CD4-positive, alpha-beta T cell treated with Interleukin-17A for 1 hour (primary cell): ENCODE measurements at places on chromosomes 7 and 10.

DNA sequence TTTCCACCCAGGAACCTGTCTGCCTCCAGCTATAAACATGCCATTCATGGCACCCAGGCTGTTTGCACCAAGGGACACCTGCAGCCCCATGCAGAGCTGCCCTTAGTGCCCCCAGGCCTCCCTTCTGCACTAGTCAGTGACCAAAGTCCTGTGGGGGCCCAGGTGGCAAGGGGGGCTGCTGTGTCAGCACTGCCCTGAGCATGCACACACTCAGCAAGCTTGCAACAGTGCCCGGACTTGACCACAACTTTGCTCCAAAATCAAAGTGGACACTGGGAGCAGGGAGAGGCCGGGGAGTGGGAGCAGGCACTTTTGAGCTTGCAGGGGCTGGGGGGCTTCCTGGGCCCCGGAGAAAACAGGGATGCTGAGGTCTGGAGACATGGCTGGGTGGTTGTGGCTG, 192.9 kb upstream of the MBL2 start:
- no peak for DNase-seq

- no peak for DNase-seq
Measured at GRCh38 chr7:18103436-18104218, 76.0 kb upstream of the PRPS1L1 start.

DNA sequence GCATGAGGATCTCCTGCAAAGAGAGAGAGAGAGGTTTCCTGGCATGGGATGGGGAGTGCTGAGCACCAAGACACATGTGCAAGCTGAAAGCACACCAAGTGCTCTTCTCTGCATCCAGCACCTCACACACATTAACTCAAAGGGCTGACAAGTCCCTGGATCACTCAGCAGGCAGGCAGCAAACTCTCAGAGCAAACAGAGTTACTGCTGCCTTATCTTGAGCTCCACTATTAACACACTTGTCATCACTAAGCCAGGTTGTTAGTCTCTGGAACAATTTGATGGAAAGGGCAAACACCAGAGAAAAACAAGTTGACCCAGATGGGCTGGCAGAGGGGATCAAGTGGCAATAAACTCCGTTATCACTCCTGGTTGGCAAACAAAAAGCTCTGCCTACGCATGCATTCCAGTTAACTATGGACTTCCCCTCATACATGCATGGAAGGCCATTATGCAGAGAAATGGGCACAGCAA, 349.9 kb downstream of the KCNMA1 start:
- DNase-seq, result no peak

GRCh38 chr7:101180130-101180755, at the start of gene NAT16:
NAT16 (minus strand) TSS chr7:101180293; CDS start chr7:101174807, 5,486 bp downstream.
- DNase-seq, result no peak

- DNase-seq, result no peak
Measured at GRCh38 chr7:105153531-105153930, 139.5 kb downstream of the KMT2E start.

GRCh38 chr7:96949766-96950165, 55.6 kb upstream of the DLX6 start:
- no peak for DNase-seq

GRCh38 chr7:92797693-92798092, 38.7 kb downstream of the CDK6 start:
- DNase-seq, result peak; percentile 15

- DNase-seq, result no peak
Measured at GRCh38 chr10:126223512-126224067, 164.7 kb downstream of the ADAM12 start.

DNA sequence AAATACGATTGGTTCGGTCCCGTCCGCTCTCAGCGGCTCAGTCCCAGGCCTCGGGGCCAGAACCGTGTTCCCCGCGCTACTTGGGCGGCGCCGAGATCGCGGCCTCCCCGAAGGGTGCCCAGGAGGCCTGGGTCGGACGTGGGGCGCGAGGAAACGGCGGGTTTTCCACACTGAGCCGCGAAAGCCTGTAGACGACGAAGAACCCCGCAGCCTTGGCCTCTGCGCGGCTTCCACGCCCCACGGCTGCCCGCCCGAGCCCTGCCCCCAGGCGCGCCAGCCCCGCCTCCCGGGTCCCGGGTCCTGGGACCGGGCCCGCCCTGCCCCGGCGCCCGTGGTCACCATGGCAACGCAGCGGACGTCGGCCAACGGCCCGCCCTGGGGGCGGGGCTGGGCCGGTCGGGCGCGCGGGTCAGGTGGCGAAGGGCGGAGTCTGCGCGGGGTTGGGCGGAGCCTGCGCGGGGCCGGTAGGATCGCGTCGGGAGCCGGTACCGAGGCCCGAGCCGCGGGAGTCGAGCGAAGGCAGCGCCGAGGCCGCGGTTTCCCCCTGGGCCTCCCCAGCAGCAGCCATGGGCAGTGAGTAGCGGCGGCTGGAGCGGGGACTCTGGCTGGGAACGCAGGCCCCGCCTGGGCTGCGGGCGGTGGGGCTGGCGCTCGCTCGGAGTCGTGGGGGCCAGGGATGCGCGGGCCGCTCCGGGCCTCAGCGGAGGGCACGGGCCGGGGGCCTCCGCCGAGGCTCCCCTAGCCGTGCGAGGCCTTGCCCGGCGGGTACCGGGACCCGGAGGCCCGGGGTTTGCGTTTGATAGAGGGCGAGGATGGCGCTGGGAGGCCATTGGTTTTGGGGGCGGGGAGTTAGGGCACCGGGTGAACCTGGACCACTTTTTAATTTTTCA, at the start of gene SEC61A2:
Gene SEC61A2 (plus strand): TSS at position 456 of the 890 bp plus-strand sequence. CDS start 111 bp downstream, at position 567.
- DNase-seq, result peak; percentile 96

DNA sequence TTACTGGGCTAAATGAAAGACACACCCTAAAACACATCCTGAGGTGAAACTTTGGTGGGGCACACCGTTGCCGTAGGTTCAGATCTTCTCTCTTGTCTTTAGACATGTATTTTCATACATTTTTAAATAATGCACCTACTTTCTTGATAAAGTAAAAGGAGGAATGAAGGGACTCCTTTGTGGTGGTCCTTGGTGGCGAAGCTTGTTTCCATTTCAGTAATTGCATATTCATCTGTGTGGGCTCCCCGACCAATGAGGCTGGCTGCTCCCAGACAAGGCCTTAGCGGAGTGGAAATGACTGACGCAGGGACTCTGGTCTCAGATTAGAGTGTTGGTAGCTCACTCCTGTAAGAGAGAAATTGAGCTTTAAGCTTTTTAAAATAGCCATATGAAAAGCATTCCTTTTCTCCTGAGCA, 815 bp downstream of the CCSER2 start:
- DNase-seq, result no peak

- DNase-seq, result no peak
Measured at GRCh38 chr10:64115908-64116643, 594.9 kb downstream of the REEP3 start.

DNA sequence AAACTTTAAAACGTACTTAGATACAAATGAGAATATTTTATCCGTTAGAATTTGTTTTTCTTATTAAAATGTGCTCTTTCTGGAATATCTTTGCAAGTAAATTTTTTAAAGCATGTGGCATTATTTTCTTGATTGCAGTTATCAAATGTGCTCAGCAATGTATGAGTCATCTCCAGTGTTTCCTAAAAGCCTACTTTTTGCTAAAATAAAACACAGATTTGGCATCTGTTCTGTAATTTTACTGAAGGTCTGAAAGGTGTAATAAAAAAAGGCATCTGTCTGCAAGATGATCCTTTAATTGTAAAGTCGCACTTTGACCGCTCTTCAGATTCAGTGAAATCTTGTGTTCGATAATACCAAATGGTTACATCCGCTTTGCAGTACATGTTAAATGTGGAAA, 3.4 kb downstream of the GNAT3 start:
- DNase-seq, result no peak

DNA sequence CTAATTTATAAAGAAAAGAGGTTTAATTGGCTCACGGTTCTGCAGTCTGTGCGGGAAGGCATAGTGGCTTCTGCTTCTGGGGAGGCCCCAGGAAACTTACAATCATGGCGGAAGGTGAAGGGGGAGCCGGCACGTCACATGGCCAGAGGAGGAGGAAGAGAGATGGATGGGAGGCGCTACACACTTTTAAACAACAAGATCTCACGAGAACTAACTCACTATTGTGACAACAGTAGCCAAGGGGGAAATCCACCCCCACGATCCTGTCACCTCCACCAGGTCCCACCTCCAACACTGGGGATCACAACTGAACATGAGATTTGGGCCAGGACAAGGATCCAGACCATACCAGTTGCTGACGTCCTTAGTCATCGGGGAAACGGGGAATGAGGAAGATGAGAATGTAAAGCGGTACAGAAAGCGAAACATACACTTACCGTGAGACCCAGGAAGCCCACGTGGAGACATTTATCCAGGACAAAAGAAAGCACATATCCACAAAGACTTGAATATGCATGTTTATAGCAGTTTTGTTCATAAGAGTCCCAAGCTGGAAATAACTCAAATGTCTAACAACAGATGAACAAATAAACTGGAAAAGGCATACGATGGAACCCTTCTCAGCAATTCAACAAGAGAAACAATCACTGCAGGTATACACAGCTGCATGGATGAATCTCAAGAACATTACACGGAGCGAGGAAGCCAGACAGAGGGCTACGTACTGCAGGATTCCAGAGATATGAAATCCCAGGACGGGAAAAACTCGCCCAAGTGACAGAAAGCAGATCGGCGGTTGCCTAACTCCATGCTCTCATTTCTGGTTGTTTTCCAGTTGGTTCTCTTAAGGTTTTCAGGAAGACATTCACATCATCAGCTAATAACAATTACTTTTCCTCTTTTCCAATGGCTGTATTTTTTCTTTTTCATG, 26.2 kb upstream of the INPP5A start:
- peak; percentile 3 for DNase-seq

DNA sequence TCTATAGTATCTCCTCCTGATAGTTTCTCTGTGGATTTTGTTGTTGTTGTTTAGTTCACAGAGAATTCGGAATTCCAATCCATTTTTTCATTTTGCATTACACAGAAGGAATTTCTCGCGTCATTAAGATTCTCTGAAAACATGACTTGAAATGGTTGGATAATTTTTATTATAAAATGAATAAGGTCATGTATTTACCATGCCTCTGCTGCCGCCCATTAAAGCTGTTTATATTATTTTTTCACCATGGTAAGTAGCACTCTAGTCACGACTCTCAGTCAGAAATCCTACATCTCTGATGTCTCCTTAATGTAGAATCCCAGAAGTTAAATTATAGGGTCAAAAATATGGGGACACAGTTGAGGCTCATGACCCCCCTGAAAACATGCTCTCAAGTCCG, 19.1 kb downstream of the SFMBT2 start:
- DNase-seq, result no peak

DNA sequence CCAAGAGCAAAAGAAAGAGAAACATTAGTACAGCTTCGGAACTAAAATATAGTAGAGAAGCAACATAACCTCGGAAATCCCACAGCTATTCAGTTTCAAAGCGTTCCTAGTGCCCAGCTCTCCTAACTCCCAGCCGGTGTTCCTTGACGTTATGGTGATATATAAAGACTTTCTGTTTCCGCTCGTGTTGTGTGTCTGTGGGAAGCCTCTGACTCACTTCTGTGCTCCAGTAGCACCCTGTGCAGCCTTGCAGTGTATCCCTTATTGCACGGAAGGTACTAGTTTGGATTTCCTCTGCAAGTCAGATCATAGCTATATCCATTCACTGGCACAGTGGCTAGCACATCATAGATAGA, 535 bp downstream of the ASAH2B start:
- DNase-seq, result peak; percentile 20

DNA sequence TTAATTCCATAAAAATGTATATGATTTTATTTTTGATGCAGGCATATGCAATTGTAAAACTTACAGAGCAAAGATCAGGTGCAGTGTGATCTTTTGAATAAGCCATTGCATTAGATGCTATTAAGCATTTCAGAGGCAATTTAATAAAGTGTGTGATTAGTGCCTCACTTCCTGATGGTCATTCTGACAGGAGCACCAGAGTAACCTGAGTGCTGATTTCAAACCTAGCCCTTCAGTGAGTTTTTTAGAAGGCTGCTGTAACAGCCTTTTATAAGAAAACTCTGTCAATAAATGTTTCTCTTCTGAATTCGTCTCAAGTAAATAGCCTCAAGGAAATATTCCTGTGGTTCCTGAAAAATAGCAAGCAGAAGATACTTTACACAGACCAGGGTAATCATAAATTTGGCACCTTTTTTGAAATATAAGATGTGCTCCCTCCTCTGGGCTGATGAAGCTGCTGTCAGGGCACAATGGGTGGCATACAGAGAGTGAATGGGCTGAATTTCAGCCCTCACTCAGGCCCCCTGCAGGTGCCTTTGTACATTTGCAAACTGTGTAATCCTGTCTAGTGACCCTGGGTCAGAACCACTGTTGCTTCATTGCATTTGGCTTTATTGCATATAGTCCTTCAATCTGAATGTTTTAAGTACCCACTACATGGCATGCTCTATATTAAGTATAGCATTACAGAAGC, 193.7 kb upstream of the CSTF2T start:
- no peak for DNase-seq

GRCh38 chr7:84532196-84532595, 337.6 kb upstream of the SEMA3A start:
- no peak for DNase-seq

GRCh38 chr10:132707121-132707775, 78.7 kb downstream of the NKX6-2 start:
- DNase-seq, result no peak

DNA sequence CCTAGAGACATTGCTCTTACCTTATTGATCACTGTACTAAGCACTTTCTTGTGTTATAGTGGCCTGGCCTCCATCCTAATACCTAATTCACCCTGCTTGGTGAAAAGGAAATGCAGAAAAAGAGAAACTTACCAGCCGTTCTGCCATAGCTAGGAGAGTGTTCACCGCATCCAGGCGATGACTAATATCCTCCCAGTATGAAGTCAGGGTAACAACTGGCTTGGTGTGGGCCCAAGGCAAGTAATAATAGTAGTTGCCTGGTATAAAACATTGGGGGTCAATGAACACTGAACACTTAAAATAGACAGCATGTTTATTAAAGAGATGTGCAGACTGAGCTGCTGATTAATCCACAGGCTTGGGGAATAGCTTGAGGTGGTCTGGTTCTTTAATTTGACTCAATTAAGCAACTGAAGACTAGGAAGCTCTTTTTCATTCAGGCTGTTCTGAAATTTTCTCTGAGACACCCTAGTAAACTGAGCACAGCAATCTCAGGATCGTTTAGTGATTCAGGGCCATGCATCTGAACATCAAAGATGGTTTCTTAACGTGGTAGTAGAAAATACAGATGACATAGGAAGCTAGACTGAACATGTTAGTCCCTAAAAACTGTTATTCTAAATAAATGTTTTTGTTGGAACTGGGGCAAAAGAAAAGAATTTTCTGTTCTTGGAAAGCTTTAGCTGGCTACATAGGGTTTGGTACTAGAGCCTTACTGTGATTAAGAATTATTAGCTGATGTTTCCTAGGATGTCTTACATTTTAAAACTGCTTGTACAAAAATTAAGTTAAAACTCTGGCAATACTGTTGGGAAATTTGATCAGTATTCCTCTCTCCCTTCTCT, 102.2 kb downstream of the MYOF start:
- peak; percentile 22 for DNase-seq
